ENCODE measurements at places on chromosomes 6 and 20.

GRCh38 chr20:43731927-43732326, 5.1 kb upstream of the GTSF1L start:
- DNase-seq = no peak

DNA sequence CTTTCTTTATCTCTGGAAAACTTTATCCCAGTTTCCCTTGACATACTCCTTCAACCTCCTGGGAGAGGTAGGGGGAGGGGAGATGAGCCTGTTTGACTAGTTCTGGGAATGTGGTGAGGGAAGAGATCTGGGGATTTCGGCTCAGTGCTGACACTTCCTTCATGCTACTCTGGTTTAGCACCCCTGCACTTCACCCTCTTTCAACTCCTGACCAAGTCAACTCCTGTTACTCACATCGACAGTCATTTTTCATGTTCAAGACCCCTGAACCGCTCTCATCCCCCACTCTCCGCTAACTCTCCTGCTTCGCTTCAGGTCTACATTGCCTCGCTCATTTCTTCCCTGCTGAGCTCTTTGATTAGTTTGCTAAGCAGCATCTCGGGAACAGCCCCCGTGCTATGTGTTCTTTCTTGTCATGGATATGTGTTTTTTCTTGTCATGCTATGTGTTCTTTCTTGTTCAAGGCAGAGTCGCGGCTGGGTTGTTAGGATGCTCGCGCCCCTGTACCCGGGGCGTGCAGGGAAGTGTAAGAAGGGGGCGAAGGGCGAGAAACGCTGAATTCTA, 16.6 kb upstream of the TRIM27 start:
- DNase-seq = peak; percentile 37

- DNase-seq = no peak
Observed at GRCh38 chr20:24675651-24676352, 206.4 kb downstream of the SYNDIG1 start.

DNA sequence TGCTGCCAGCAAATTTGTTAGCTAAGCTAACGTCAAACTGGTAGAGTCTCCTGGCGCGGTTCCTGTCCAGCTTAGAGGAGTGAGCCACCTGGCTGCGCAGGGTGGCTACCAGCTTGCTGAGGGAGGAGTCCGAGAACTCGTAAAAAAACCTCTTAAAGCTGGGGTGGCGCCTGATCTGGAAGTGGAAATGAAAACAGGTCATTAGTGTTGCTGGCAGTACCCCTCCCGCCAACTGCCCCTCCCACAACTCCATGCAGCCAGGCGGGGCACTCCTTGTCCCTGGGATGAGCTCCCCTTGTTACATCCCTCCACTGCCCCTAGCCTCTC, 17.3 kb downstream of the BNIP5 start:
- no peak for DNase-seq
